Stimulated activated CD8-positive, alpha-beta memory T cell treated with anti-CD3 and anti-CD28 coated beads, Interleukin-15, amount 100 ng/mL, for 48 hours (primary cell): ENCODE measurements at places on chromosomes 1 and 21.
A peak's percentile ranks its signal among the peaks of the same experiment; 100 is the strongest.

- no peak for DNase-seq
These were observed 428.2 kb downstream of the NPHP4 start for GRCh38 chr1:5563861-5564577.

DNA sequence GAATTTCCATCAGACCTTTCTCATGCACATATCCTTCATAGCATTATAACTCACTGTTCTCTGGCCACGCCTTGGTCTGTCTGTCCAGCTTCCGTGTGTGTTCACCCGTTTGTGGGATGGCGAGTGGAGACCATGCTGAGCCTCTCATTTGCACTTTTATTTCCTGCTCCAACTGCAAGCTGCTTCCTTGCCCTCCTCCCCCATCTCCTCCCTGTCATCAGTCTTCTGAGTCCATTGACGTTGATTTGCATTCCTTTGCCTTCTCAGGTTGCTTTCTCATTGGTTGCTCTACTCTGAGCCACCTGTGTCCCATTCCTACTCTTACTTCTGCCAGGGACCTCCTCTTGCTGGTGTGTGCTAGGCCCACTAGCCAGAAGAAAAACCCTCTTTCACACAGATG, 146.4 kb downstream of the NOS1AP start:
- DNase-seq = no peak

GRCh38 chr1:154794608-154795007, 75.5 kb downstream of the KCNN3 start:
- DNase-seq = no peak

DNA sequence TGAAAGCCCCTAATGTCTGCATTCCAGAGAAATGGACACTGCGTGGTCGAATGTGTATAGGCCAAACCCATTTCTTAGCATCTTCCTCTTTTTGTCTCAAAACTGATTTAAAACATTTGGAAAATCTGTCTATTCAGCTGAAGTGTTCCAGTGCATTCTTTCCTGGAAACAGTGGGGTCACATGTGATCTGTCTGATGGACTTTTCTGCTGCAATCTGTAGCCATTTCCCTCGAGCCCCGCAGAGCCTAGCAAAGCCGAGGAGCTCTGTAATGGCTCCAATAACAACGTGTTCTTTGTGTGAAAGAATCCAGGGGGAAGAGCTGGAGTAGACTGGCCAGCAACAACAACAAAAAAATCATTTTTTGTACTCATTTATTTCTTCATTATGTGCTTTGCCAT, 329.3 kb downstream of the BARHL2 start:
- DNase-seq = no peak

DNA sequence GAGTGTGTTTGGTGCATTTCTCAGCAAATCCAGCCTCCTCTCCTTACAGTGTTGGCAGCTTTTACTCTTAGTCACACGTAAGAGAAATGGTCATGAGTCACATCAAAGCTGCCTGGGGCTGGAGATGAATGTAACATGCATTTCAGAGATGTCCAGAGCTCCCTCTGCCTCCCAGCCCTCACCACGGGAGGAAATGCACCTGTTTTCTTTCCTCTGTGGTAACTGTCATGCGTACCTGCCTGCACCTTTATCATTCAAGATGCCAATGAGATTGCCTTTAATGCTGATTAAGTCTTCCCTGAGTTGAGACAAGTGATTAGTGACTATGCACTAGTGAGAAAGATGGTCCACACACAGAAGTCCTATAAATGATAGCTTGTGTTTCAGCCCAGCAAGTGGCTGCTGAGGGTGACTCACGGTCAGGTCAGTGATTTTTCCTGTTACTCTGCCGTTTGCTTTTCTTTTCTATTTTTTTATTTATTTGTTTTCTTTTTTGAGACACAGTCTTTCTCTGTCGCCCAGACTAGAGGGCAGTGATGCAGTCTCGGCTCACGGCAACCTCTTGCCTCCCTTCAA, 277.3 kb upstream of the FMN2 start:
- DNase-seq = peak; percentile 25

- no peak for DNase-seq
These were observed 160.5 kb downstream of the PEX14 start for GRCh38 chr1:10635085-10635896.

DNA sequence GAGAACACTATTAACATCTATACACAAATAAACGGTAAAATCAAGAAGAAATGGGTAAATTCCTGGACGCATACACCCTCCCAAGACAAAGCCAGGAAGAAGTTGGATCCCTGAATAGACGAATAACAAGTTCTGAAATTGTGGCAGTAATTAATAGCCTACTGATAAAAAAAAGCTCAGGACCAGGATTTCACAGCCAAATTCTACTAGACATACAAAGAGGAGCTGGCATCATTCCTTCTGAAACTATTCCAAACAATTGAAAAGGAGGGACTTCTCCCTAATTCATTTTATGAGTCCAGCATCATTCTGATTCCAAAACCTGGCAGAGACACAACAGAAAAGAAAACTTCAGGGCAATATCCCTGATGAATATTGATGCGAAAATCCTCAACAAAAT, 70.7 kb upstream of the FMO3 start:
- no peak for DNase-seq

DNA sequence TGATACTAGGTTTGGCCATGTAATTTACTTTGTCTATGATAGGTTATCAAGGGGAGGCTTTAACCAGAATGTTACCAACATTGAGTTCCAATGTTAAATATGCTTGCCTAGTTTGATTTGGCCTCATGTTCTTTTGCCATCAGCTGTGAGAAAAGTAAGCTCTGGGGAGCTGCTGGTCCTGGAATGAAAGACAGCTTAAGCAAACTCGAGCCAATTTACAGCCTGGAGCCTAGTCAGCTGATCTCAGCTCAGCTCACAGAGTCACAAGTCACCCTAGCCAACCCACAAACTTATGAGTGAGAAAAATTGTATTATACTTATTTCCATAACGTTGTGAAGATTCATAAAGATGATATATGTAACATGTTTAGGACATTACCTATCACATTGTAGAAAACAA, 426.7 kb downstream of the RWDD3 start:
- no peak for DNase-seq

DNA sequence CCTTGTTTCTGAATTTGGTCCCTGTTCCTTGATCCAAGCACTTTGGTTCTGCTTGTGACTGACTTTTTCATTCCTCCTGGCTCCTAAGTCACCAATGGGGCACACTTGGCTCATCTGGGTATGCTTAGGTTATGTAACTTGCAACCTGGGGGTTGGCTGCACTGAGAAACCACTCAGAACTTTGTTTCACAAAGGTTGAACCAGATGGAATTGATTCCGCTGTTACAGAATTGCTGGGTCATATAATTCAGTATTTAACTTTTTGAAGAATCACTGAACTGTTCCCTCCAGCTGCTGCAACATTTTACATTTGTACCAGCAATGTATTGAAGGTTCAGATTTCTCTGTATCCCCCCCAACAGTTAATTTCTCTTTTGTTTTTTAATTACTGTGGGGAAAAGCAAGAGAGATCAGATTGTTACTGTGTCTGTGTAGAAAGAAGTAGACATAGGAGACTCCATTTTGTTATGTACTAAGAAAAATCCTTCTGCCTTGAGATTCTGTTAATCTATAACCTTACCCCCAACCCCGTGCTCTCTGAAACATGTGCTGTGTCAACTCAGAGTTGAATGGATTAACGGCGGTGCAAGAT, 9.6 kb upstream of the NVL start:
- no peak for DNase-seq

DNA sequence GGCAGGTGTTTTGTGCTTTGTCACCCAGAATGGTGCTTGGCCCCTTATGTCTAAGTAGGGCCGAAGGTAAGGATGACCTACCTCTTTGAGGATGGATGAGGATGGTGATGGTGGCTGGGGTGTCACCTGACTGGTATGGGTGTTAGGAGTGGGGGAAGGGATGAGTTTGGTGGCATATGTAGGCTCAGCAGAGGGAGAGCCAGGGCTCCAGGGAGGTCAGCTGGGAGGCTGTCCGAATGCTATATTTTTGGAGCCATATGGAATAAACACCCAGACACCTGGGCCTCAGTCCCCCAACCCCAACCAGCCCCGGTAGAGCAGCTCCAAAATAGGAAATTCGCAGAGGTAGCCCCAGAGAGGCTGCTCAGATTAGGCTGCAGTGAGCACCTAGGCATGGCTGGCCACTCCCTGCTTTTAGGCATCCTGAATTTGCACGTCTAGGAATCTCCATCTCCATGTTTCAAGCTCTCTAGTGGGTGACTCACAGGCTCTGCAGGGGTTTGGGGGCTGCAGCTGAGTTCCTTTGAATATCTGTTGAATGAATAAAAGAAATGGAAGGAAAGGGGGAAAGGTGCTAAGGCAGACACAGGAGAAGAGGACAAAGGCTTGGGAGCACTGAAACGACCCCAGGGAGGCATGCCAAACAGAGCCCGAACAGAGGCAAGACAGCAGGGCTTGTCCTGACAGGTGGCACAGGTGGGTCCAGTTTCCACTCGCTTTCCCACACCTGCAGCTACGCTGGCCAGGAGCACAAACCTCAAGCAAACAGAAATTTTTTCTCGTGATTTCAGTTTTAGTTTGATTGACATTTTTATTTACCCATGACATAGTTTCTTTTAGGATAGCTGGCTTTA, 135.3 kb upstream of the EDN2 start:
- no peak for DNase-seq

- no peak for DNase-seq
These were observed 37.4 kb downstream of the ZNF496 start for GRCh38 chr1:247294282-247294681.

DNA sequence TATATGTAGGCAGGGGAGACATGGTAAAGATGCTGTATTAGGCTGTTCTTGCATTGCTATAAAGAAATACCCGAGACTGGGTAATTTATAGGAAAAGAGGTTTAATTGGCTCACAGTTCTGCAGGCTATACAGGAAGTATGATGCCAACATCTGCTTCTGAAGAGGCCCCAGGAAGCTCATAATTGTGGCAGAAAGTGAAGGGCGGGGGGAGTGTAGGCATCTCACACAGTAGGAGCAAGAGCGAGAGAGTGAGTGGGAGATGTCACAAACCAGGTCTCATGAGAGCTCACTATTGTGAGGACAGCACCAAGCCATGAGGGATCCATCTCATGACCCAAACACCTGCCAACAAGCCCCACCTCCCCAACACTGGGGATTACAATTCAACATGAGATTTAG, 21.1 kb downstream of the MAN1A2 start:
- DNase-seq = no peak

DNA sequence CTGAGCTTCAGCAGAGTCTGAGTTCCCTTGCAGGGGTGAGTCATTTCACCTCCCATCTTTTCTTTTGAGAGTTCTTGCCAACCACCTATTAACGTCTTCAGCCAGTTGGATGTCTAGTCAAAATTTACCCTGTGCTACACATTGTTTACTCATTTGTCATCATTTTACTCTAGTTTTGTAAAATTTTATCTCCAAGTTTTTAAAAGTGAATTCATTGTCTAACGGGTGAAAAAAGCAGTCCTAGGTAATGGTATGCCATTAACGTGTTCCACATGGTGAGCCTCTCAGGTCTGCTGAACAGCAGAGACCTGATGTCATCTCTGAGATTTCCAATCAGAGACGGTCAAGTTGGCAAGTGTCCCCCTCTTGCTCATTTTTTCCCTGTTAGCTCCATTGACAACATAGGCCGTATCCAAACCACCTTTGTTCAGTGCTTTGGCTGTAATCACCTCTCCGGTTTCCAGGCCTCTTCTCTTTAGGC, 85.4 kb downstream of the TBX15 start:
- DNase-seq = no peak

DNA sequence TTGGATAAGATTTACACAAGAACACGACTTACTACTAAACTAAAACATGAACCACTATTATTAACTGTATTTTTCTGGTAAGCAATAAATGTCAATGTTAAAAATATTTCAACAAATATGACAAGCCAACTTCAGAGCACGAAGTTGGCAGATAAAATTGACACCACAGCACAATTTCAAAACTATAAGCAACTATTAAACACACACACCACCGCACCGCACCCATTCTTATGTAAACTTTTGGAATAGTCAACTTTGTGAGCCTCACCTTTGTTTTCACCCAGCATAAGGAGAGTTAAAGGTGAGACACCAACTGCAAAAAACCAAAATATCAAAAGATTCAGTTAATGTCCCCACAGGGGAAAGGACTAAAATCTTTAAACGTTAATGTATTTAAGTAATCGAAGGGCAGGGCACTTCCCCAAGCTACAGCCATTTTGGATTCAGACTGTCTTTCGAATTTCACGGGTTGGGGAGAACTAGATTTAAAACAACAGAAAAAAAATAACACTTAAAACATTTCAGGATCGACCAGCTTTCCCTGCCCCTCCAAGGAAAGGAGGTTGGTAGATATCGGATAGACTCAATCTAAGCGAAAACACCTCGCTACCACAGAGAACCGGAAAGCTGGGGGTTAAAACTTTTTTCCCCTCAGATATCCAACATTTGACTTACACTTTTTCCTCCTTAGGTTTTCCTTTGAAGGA, 872 bp downstream of the GPBP1L1 start:
- no peak for DNase-seq

GRCh38 chr21:32414579-32415358, 2.3 kb downstream of the EVA1C start:
- DNase-seq = no peak

- DNase-seq = no peak
These were observed 61.5 kb downstream of the PEX14 start for GRCh38 chr1:10536133-10536770.

DNA sequence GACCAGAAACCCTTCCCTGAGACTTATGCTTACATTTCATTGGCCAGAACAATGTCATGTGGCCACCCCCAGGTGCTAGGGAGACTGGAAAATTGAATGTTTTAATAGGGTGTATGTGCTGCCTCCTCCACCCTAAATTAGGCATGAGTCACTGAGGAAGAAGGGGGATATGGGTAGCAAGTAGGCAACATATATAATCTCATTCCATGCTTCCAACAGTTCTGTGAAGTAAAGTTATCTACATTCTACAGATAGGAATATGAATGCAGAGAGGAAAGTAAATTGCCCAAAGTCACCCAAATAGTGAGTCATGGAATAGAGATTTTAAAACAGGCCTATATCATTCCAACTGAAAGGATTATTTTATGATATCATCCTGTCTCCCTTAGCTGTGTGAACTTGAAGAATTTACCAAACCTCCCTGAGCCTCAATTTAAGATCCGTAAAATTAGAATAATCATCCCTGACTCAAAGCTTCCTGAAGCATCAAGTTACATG, 168.6 kb upstream of the FGGY start:
- no peak for DNase-seq

DNA sequence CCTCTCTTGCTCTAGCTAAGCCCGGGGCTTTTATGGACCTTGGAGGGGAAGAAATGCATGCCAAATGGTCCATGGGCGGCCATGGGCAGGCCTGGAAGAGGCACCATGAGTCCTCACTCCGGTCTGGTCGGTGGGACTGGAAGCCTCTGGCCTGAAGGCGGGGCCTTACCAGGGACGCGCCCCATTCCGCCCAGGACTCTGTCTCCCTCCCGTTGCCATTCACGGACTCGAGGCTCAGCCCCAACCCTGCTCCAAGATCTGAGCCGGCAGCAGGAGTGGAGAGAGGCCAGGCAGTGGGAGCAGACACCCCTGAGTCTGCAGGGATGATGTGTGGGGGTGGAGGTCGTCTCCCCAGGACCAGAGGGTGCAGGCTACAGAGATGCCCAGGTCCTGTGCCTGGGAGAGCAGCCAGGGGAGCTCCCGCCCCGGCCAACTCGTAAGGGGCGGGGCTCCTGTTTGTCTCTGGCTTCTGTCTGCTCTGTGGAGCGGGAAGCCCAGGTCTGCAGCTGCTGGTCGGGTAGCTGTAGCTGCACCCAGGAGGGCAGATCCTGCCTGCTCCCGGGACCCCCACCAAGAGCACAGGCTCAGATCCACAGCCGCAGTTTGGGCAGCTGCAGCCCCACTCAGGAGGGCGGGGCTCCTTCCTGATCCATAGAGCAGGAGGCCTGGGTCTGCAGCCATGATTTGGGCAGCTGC, 8.3 kb upstream of the KANK4 start:
- no peak for DNase-seq

- DNase-seq = no peak
These were observed 53.9 kb downstream of the SELENOF start for GRCh38 chr1:86860020-86860419.
